IMR-90 (cell line): ENCODE measurements at places on chromosomes 3 and 15. TPM values are rescaled to one million over a fixed set of nuclear protein-coding genes. Genes with fewer than 3 reads are reported as not detected.
A peak's percentile ranks its signal among the peaks of the same experiment; 100 is the strongest.

Gene LYZL4
- total RNA-seq: not detected in 2 replicates

- H3K4me3 ChIP-seq: no peak overlapping the region
- H3K27ac ChIP-seq: no peak overlapping the region
- no peaks in the 10 kb centered on the region for H3K36me3 ChIP-seq
- peak; percentile 25 for DNase-seq
Measured at GRCh38 chr15:51331141-51331540, 7.3 kb downstream of the CYP19A1 start.

Gene ZWILCH
- 22.2 and 28.1 TPM in 2 replicates for total RNA-seq

GRCh38 chr3:11690863-11691766 lies 47.4 kb upstream of the VGLL4 start:
- peak; percentile 50 for DNase-seq
- peaks cover 6% of the 10 kb centered on the region for H3K4me1 ChIP-seq
- H3K27ac ChIP-seq: peak overlapping the region; percentile 43; the same call in 1 of the 2 replicates
- H3K4me3 ChIP-seq: no peak overlapping the region
- H3K27me3 ChIP-seq: no peaks in the 10 kb centered on the region
- peaks cover under 1% of the 10 kb centered on the region; the same call in 1 of the 2 replicates for H3K36me3 ChIP-seq

DNA sequence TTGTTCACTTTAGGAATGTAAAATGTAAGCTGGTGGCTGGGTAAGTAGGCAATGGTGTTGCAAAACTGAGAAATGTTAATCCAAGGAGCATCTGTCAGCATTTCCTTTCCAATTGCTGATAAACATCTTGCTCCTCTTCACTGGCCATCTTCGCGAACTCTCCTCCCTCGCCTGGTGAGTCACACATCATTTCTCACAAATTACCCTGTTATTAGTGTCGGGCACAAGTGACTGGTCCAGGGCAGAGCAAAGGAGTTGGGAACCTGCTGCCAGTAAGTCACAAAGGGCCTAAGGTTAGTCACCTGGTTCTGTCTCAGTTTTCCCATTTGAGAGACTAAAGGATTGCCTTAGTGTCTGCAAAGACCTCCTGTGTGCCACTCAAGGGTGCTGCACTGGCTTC lies 13.0 kb downstream of the CERS3 start:
- no peaks in the 10 kb centered on the region for H3K36me3 ChIP-seq
- no peak overlapping the region for H3K4me3 ChIP-seq
- H3K27ac ChIP-seq: no peak overlapping the region
- H3K4me1 ChIP-seq: no peaks in the 10 kb centered on the region
- DNase-seq: no peak

DNA sequence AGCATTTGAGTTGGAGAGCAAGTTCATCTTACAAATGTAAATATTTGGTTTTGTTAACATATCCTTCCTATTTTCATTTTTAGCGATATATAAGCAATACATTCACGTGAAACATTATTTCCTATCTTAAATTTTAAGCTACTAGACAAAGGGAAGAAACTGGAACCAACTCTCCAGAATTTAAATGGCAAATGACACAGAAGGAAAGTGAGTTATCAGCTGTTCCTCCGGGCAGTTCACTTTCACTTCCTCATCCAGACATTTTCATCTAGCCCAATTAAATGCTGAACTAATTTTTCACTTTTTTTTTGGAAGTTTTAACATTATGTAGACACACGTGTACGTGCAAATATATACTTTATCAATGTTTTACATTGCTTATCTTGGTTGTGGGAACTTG lies 58.7 kb downstream of the MORC1 start:
- DNase-seq: no peak
- no peak overlapping the region for H3K27ac ChIP-seq
- H3K4me1 ChIP-seq: no peaks in the 10 kb centered on the region
- no peaks in the 10 kb centered on the region for H3K36me3 ChIP-seq
- H3K27me3 ChIP-seq: no peaks in the 10 kb centered on the region
- H3K4me3 ChIP-seq: no peak overlapping the region
